Pulmonary artery endothelial cell (primary cell): ENCODE measurements at places on chromosomes 7 and 10.

DNA sequence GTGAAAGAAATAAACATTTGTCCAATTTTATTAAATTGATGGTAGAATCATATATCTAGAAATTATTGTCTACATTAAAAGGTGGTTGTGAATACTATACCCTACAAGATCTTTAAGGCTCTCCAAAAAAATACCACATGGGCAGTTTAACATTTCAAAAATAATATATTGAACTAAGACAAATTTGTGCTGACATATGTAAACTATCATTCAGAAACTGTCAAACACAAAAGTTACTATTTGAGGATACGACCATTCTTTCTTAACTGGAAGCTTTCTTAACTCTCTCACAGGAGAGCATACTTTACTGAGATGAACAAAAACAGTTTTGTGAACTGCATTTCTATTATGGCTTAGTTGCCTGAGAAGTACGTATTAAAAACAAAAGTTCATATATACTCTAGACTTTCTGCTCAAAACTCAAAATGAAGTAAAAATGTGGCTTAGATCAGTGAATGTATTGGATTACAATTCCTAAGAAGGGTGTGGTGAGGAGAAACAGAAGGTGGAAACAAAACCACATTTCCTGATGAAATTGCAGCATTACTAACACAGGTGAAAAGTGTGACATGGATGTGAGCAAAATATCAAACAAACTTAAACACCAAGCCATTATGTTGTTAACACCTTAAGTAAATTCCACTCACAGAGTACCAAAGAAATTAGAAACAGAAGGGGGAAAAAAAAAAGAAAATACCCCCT, 138.5 kb downstream of the SEMA3A start:
- no peak for DNase-seq

DNA sequence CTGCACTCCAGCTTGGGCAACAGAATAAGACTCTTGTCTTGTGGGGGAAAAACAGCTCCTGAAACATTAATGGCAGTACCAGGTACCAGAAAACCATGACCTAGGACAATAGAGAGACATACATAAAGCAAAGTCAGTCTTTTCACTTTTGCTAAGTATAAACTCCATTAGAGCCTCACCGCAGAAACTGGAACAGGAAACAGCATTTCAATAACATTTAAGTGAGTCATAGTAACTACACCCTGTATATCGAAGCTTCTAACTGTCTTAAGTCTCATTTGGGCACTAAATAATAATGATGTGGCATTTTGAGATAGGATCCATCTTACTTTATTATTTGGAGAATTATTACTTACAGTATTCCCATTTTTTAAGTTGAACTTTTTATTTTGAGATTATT, 517.8 kb upstream of the CELF2 start:
- peak; percentile 8 for DNase-seq

DNA sequence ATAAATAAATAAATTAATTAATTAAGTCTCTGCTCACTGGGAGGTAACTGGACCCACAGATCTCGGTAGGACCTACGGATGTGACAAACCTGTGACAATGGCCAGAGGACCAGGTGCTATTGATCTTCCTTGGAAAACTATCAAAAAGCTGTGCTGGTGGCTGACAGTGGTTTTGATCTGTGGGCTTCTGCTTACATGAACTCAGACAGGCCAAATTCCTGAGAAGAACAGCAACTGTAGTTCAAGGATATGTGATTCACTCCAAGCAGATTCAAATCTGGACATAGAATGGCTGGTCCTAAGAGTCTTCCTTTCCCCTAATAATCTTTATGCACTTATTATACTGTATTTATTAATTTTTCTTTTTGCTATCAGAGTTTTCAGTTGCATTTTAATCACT, 80.0 kb downstream of the ATXN7L1 start:
- no peak for DNase-seq

DNA sequence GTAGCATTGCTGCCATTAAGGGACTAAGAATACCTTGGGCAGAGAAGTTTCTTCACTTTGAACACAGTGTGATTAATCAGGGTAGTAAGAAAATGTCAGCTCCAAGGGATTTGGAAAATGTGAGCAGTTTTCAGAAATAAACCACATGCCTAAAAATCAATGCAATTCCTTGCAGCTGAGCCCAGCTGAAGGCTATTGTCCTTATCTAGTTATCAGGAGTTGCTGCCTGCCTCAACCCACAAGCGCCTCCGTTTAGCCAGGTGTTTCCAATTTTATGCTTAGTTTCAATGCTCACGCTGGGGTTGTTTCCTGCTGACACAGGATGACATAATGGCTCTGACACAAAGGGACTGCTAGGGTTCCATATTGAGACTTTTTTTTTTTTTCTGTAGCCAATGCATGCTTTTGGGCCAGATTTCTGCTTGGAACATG, 132.3 kb upstream of the ANK3 start:
- no peak for DNase-seq

- DNase-seq, result peak; percentile 57
Observed at GRCh38 chr7:108146070-108146842, 16.1 kb upstream of the LAMB4 start.

GRCh38 chr7:91496251-91496820, 232.1 kb downstream of the FZD1 start:
- no peak for DNase-seq

GRCh38 chr7:117188949-117189592, 133.8 kb downstream of the WNT2 start:
- DNase-seq, result no peak

DNA sequence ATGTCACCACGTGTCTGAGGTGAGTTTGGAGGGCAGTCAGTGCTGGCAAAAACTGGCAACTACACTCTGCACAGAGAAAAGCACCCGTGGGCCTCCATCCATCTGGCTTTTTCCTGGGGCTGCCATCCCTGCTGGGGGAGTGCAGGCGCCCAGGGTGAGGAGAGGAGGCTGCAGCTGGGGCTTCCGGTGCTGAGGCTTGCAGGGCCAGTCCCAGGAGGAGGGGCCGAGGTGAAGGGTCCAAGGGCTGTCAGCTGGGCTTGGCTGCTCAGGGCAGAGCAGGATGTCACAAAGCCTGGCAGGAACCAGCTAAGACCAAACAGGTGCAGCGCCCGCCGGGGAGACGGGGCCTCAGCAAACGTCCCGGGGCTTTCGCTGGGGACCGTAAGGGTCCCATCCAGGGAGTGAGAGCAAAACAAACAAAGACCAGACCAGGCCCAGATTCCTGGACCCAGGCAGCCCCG, 77.2 kb downstream of the CFAP46 start:
- no peak for DNase-seq

DNA sequence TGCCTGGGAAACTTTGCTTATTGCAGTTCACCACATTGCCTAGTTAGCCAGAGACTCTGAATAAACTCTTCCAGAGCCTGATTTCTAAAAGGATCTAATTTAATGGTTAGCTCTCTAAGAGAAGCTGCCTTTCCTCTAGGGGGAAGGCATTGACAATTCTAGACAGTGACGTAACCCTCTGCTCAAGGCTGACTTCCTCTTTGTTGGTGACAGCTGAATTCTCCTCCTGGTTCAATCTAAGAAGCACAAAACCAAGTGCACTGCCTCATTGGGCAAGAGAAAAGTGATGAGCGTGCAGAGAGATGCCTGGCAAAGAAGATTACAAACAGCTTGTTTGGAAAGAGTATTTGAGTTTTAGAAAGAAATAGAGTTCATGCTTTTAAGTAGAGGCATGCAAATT, 102.7 kb downstream of the MACC1 start:
- no peak for DNase-seq

DNA sequence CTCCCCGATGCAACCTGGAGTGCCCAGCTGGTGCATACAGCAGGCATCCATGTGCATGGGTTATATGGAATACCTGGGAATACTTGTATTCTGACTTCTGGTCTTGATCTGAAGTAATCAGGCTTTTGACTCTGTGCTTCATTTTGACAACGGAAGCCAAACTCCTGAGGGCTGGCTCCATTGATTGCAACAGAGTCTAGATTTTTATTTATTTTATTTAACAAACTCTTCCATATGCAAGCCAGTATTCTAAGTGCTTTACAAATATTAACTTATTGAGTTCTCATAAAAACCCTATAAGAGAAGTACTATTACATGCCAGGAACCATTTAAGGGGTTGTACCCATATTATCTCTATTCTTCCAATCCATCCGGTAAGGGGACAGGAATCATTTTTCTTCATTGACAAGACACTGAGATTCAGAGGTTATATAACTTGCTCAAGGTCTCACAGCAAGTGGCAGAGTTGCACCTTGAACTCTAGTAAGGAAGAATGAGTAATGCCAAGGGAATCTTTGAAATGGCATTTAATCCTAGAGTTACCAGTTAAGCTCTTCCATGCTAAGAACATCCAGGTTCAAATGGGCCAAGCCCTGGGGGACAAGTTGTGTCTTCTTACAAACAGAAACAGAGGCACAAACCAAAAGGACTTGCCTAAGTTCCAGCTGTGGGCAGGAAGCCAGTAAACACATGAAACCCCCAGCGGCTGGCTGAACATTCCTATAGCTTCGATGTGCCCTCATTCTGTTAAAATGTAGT, 241.0 kb downstream of the WDR11 start:
- no peak for DNase-seq

DNA sequence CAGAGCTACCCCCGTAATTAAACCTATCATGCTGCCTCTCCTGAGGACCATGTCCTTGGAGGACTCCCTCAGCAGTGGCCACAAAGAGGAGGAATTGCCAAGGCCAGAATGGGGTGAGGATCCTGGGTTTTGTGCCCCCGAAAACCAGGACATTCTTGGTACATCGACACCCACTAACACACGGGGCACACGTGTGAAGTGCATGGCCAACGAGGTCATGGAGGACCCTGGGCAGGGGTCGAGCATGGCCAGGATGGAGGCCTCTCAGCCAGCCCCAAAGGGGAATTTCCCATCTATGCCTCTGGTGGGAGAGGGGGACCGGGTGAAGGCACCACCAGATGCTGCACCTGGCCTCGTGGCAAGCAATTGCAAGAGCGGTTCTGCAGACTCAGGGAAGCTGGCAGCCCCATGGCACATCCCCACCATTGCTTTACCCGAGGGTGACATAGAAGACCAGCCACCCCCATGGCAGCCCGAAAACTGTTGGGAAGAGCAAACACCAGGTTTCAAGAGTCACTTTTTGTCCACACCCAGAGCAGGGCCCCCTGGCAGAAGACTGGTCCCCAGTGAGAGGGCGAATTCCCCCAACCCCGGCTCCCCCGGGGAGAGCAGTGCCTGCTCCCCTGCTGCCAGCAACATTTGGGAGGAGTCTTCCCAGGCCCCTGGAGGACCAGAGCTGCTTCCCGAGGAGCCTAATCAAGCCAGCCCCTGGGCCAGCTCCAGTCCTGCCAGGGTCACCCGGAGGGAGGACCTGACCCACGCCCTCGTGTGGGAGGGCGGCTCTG, 26.4 kb downstream of the C10orf71 start:
- no peak for DNase-seq

GRCh38 chr10:29922892-29923291, 136.5 kb downstream of the JCAD start:
- DNase-seq, result no peak

DNA sequence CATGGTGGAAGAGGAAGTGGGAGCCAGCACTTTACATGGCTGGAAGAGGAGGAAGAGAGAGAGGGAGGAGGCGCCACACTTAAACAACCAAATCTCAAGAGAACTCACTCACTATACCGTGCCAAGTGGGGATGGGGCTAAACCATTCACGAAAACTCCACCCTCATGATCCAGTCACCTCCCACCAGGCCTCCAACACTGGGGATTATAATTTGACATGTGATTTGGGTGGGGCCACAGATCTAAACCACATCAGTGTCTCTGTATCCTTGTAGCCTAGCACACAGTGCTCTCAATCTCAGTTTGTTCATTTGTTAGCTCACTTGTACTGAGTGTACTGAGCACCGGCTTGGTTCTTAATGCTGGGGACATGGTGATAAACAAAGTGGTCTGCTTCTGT, 228.3 kb downstream of the BUB3 start:
- no peak for DNase-seq
